Parietal lobe (tissue), 2 donors: ENCODE measurements at places on chromosomes 2 and 18. TPM values are rescaled to one million over a fixed set of nuclear protein-coding genes. Genes with fewer than 3 reads are reported as not detected.

The RSAD2 gene
- 5.9 TPM for total RNA-seq

The SLC9A2 gene
- 0.63 TPM for total RNA-seq

The GNAL gene
- 59.8 TPM for total RNA-seq

The CPO gene
- not detected for total RNA-seq

The FOXI3 gene
- 0.63 TPM for total RNA-seq
